Gastrocnemius medialis (tissue), 4 donors: ENCODE measurements at places on chromosomes 12 and 14. TPM values are rescaled to one million over a fixed set of nuclear protein-coding genes. Genes with fewer than 3 reads are reported as not detected.

- peak overlapping the region; percentile 72 for H3K27ac ChIP-seq
- H3K4me3 ChIP-seq = no peak overlapping the region
- peak; percentile 52 for DNase-seq
- H3K4me1 ChIP-seq = peaks cover 17% of the 10 kb centered on the region
Observed at GRCh38 chr12:12398026-12398859, 41.4 kb downstream of the BORCS5 start.

- DNase-seq = peak; percentile 73
- peak overlapping the region; percentile 73 for H3K27ac ChIP-seq
- H3K27me3 ChIP-seq = no peaks in the 10 kb centered on the region
- H3K36me3 ChIP-seq = no peaks in the 10 kb centered on the region
- peaks cover 83% of the 10 kb centered on the region for H3K4me1 ChIP-seq
- no peak overlapping the region for H3K4me3 ChIP-seq
Observed at GRCh38 chr12:116053479-116054200, 223.9 kb downstream of the MED13L start.

GRCh38 chr14:63266106-63266505 is 52.6 kb downstream of the GPHB5 start:
- H3K27me3 ChIP-seq = no peaks in the 10 kb centered on the region
- no peak for DNase-seq
- no peaks in the 10 kb centered on the region for H3K4me1 ChIP-seq
- no peak overlapping the region for H3K27ac ChIP-seq
- no peak overlapping the region for H3K4me3 ChIP-seq

GRCh38 chr14:65226824-65227604 is 124.7 kb upstream of the MAX start:
- H3K4me1 ChIP-seq = peaks cover 8% of the 10 kb centered on the region
- H3K4me3 ChIP-seq = no peak overlapping the region
- no peaks in the 10 kb centered on the region for H3K36me3 ChIP-seq
- no peak for DNase-seq
- H3K27me3 ChIP-seq = no peaks in the 10 kb centered on the region
- H3K27ac ChIP-seq = no peak overlapping the region

DNA sequence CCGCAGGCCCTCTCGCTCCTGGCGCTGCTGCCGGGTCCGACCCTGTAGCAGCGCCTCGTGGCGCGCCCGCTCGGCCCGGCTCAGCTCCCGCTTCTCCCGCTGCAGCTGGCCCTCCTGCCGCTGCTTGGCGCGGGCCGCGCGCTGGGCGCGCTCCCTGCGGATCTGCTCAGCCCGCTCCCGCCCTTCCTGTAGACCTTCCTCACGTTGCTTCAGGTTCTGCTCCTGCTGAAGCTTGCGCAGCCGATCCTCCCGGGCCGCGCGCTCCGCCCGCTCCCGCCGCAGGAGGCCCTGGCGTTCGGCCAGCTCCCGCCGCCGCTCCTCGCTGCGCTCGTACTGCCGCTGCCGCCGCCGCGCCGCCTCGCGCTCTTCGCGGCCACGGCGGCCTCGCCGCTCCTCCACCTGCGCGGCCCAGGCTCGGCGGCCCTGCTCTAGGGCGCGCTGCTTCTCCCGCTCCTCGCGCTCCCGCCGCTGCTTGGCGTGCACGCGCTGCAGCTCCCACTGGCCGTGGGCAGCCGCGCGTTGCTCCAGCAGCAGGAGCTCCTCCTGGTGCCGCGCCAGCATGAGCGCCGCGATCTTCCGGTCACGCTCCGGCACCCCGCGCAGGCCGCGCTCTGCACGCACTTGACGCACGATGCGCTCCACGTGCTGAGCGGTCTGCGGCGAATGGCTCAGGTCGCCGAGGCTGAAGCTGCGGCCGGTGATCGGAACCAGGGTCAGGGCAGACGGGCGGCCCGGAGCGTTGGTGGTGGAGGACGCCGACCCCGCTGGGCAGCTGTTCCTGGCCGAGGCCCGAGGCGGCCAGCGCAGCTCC is 2.4 kb downstream of the CCDC177 start:
- no peaks in the 10 kb centered on the region for H3K36me3 ChIP-seq
- H3K27ac ChIP-seq = no peak overlapping the region

DNA sequence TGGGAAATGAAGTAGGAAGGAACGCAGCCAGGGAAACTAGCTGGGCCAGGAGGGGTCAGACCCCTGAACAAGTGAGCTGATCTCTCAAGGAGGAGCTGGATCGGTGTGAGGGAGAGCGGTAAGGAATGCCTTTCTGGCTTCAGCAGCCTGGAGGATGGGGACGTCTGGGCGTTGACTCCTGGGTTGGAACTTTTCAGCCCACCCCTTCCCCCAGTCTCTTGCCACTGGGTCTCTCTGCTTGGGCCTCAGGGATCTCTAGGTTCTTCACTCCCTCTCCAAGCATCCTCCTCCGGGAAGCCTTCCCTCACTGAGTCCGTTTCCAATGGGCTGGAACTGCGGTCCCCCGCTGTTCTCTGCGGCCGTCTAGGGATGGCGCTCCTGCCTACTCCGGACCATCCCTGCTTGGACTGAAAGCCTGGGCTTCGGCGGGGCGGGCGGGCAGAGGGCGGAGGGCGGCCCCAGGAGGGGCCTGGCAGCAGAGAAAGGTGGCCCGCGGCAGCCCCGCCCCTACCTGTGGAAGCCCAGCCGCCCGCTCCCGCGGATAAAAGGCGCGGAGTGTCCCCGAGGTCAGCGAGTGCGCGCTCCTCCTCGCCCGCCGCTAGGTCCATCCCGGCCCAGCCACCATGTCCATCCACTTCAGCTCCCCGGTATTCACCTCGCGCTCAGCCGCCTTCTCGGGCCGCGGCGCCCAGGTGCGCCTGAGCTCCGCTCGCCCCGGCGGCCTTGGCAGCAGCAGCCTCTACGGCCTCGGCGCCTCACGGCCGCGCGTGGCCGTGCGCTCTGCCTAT is at the start of gene KRT7:
TSS of gene KRT7 (plus strand) at position 570 of the 788 bp plus-strand sequence. CDS start at position 624, 54 bp downstream.
- DNase-seq = no peak
- H3K27me3 ChIP-seq = peaks cover 20% of the 10 kb centered on the region
- no peaks in the 10 kb centered on the region for H3K36me3 ChIP-seq
- peaks cover 9% of the 10 kb centered on the region for H3K4me1 ChIP-seq
- H3K4me3 ChIP-seq = no peak within 1 kb of the TSS
- no peak within 1 kb of the TSS for H3K27ac ChIP-seq

DNA sequence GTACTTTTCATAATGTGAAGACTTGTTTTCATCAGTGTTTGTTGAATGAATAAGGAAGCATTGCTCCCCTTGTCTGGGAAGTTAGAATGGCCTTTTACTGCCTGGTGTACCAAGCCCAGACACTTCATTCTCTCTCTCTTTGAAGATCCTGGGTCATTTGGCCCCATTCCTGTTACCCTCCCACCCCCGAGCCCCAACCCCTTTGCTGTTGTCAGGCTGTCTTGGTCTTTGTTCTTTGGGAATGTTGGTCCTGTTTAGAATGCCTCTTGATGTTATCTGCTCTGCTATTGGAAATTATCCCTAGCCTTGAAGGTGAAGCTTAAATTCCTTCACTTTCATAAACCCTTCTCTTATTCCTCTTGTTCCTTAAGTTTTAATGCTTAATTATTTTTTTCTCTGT is 13.8 kb downstream of the DERA start:
- no peak overlapping the region for H3K4me3 ChIP-seq
- H3K27ac ChIP-seq = no peak overlapping the region
- DNase-seq = no peak
- peaks cover 7% of the 10 kb centered on the region for H3K4me1 ChIP-seq

- DNase-seq = no peak
- no peaks in the 10 kb centered on the region for H3K36me3 ChIP-seq
- H3K4me1 ChIP-seq = no peaks in the 10 kb centered on the region
- H3K27ac ChIP-seq = no peak overlapping the region
Observed at GRCh38 chr14:41805633-41806032, 199.0 kb downstream of the LRFN5 start.

- no peak for DNase-seq
- no peak overlapping the region for H3K27ac ChIP-seq
- no peaks in the 10 kb centered on the region for H3K27me3 ChIP-seq
- no peak overlapping the region for H3K4me3 ChIP-seq
- H3K4me1 ChIP-seq = no peaks in the 10 kb centered on the region
Observed at GRCh38 chr12:100970894-100971293, 176.3 kb downstream of the ANO4 start.

GRCh38 chr14:22334627-22335026 is 254.4 kb downstream of the DAD1 start:
- H3K4me1 ChIP-seq = no peaks in the 10 kb centered on the region
- H3K36me3 ChIP-seq = no peaks in the 10 kb centered on the region
- no peak for DNase-seq
- no peak overlapping the region for H3K27ac ChIP-seq
- H3K27me3 ChIP-seq = no peaks in the 10 kb centered on the region

GRCh38 chr12:65935906-65936901 is 111.9 kb downstream of the HMGA2 start:
- H3K27ac ChIP-seq = no peak overlapping the region
- H3K36me3 ChIP-seq = no peaks in the 10 kb centered on the region
- H3K27me3 ChIP-seq = no peaks in the 10 kb centered on the region
- H3K4me3 ChIP-seq = no peak overlapping the region

GRCh38 chr12:51192284-51192671 is 19.3 kb upstream of the TFCP2 start:
- H3K27ac ChIP-seq = no peak overlapping the region
- no peaks in the 10 kb centered on the region for H3K27me3 ChIP-seq
- H3K36me3 ChIP-seq = no peaks in the 10 kb centered on the region
- no peak for DNase-seq

- no peak overlapping the region for H3K4me3 ChIP-seq
- H3K27ac ChIP-seq = no peak overlapping the region
- H3K27me3 ChIP-seq = peaks cover 20% of the 10 kb centered on the region
Observed at GRCh38 chr14:69475194-69475818, 9.2 kb upstream of the PLEKHD1 start.

- no peak overlapping the region for H3K27ac ChIP-seq
- no peak overlapping the region for H3K4me3 ChIP-seq
- no peaks in the 10 kb centered on the region for H3K36me3 ChIP-seq
- no peaks in the 10 kb centered on the region for H3K4me1 ChIP-seq
- DNase-seq = peak; percentile 2
- H3K27me3 ChIP-seq = no peaks in the 10 kb centered on the region
Observed at GRCh38 chr12:126874427-126875026, 1392.4 kb upstream of the TMEM132C start.

DNA sequence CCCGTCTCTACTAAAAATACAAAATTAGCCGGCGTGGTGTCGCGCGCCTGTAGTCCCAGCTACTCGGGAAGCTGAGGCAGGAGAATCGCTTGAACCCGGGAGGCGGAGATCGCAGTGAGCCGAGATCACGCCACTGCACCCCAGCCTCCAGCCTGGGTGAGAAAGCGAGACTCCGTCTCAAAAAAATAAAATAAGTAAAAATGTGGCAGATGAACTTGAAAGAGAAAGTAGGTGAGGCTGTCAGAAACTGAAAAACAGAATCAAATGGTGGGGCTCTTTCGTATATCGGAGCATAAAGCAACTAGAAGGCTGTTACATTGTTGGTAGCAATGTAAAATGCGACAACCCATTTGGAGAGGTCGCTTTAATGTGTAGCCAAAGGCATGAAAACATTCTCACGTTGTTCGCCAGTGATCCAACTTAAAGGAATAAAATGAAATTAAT is 767 bp upstream of the CCNT1 start:
- H3K36me3 ChIP-seq = no peaks in the 10 kb centered on the region
- peaks cover 32% of the 10 kb centered on the region for H3K4me1 ChIP-seq
- peak overlapping the region; percentile 96 for H3K27ac ChIP-seq
- H3K4me3 ChIP-seq = peak overlapping the region; percentile 88
- no peak for DNase-seq

Gene SLC25A47
- not detected for total RNA-seq

Gene RNF212B
- not detected for total RNA-seq

Gene OR4E2
- not detected for total RNA-seq

Gene NOS1
- total RNA-seq = 11.0 TPM

Gene GLIPR1
- 5.6 TPM for total RNA-seq

Gene ADAM21
- 0.24 TPM for total RNA-seq

Gene CAPZA3
- not detected for total RNA-seq

Gene A2M
- total RNA-seq = 135 TPM

Gene GPD1
- 258 TPM for total RNA-seq
